Brain (organoid and tissue), 16 donors: ENCODE measurements at places on chromosomes 11 and 22. TPM values are rescaled to one million over a fixed set of nuclear protein-coding genes. Genes with fewer than 3 reads are reported as not detected.
A peak's percentile ranks its signal among the peaks of the same experiment; 100 is the strongest.

DNA sequence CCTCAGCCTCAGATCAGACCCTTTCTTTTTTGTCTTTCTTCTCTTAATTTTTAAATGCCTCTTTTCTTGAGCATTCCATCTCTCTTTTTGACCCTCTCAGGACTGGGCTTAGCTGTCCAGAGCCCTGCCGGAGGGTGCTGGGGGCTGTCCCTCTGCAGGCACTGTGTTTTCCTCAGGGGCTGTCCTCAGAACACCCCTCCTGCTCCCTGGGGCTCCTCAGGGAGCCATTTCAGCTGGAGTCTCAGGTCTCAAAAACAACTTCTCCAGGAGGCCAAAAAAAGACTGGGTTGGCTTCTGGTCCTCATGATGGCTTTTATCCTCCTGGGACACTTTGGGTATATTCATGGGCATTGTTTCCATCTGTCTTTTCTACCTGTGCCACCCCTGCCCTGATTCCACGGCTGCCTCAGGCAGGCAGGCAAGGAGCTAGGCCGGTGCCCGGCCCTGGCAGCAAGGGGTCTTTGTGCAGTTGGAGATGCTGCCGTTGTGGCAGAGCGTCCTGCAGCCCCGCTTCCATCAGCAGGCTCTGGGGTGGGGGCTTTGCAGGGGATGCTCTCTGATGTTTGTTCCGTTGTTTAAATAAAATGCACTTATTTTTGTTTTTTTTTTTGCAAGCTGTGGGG, 85.1 kb downstream of the CEP164 start:
- no peak for DNase-seq

GRCh38 chr22:29158546-29158945, 47.1 kb upstream of the EMID1 start:
- no peak for DNase-seq

GRCh38 chr11:6682591-6682935, 577 bp downstream of the MRPL17 start:
- no peak for DNase-seq

- no peak for DNase-seq
Observed at GRCh38 chr11:68374531-68374930, 62.1 kb downstream of the LRP5 start.

The FAM111B gene
- 4.8 TPM for polyA plus RNA-seq

The CST6 gene
- polyA plus RNA-seq: not detected

- DNase-seq: no peak
Observed at GRCh38 chr11:12074529-12075195, 35.7 kb upstream of the MICAL2 start.

DNA sequence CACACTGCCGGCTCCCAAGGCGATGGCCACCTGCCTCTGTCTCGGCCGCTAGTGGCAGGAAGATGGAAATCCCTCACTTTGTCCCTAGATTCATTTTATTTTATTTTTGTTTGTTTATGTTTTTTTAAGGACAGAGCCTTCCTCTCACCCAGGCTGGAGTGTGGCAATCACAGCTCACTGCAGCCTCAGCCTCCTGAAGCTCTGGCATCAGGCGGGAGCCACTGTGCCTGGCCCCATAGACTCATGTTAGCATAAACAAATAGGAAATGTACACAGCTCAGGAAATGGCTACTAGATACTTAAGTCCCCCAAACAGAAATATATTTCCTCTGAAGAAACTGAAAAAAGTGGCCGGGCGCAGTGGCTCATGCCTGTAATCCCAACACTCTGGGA, 3.5 kb downstream of the TMEM80 start:
- no peak for DNase-seq

The ISX gene
- polyA plus RNA-seq: 0.63 TPM

DNA sequence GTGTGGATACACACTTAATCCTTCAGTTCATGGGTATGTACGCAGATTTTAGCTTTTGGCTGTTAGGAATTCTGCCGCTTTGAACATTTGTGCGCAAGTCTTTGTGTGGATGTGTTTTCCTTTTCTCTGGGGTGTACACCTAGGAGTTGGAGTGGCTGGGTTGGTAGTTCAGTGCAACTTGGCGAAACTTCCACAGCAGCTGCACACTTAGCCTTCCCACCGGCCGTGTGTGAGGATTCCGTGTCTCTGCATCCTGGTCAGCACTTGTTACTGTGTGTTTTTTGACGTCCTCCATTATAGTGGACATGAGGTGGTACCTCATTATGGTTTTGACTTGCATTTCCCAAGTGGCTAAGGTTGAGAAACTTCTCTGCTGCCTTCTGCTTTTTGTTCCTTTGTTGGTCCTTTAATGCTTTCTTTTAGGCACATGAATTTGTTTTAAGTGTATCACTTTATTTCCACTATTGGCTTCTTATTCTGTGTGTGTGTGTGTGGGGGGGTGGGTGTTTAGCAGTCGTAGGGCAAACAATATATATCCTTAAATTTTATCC, 72.1 kb upstream of the SLC25A18 start:
- no peak for DNase-seq

DNA sequence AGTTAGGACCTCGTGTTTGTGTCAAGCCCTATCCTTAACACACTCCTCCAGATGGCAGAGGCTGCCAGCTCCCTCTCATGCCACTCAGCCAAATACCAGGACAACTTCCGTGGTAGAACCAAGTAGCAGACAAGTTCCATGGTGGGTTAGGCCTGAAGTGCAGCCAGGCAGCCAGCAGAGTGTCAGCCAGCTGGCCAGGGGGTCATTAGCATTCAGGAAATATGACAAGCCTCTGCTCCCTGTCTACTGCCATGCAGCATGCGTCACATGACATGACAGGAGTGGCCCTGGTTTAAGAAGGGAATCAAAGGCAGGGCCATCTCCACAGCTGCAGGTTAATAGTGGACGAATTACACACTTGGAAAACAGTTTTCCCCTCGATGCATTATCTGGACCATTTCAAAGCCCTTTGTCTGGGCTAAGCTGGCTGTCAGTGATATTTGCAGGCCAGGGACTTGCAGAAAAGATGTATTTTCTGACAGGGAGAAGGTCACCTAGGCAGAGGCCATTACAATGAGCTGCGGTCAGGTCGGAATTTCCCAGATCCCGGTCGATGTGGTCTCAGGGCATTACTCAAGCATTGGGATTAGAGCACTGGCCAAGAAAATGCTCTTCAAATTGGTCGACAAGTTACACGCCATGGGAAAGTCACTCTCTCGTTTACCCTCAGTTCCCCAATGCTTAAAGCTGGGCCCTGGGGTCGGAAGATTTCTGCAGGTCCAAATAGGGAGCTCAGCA, 461.7 kb upstream of the CADM1 start:
- DNase-seq: peak; percentile 28

- DNase-seq: no peak
Observed at GRCh38 chr11:114132417-114132816, 72.9 kb downstream of the ZBTB16 start.

GRCh38 chr11:109033627-109034338, 368.9 kb downstream of the DDX10 start:
- peak; percentile 38 for DNase-seq

GRCh38 chr22:33220476-33221080, 162.4 kb upstream of the SYN3 start:
- DNase-seq: no peak

GRCh38 chr22:20083157-20083890, 3.3 kb downstream of the DGCR8 start:
- DNase-seq: no peak

DNA sequence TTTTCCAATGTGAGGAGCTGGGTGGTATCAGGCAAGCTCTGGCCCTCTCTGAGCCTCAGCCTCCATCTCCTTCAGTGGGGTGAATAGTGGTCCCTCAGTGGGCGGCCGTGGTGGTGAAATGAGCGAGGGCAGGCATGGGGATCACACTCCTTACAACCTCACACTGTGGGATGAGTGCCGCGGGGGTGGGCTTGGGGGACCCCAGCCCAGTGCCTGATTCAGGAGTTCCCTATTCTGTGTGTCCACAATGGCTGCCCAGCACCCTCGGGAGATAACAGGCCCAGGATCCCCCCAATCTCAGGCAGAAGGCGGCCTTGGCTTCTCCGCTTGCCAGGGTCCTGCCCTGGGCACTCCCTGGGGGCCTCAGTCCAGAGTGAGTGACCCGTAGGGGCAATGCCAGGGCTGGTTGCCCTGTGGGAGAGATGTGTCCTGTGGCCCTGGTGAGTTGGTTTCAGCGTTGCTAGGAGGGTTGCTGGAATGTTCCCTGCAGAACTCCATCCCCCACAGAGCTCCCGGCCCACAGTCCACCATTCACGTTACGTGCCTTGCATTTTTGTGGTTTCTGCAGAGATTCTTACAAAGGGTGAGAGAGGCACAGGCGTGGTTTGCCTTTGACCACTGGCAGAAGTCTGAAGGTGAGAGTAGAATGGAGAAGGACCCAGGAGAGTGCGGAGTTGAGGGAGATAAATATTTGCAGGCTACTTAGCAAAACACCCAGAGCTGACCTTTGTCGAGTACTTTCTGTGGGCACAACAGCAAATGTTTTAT, 2.9 kb downstream of the ALDH3B1 start:
- DNase-seq: peak; percentile 40

The NXPE1 gene
- not detected for polyA plus RNA-seq

The TBX1 gene
- polyA plus RNA-seq: 0.53 TPM

The CD248 gene
- polyA plus RNA-seq: 14.3 TPM

The ZNRD2 gene
- 108 TPM for polyA plus RNA-seq

- peak; percentile 53 for DNase-seq
Observed at GRCh38 chr11:69644071-69644961, 3.4 kb downstream of the CCND1 start.

GRCh38 chr11:112783945-112784322, 177.3 kb upstream of the NCAM1 start:
- DNase-seq: no peak

DNA sequence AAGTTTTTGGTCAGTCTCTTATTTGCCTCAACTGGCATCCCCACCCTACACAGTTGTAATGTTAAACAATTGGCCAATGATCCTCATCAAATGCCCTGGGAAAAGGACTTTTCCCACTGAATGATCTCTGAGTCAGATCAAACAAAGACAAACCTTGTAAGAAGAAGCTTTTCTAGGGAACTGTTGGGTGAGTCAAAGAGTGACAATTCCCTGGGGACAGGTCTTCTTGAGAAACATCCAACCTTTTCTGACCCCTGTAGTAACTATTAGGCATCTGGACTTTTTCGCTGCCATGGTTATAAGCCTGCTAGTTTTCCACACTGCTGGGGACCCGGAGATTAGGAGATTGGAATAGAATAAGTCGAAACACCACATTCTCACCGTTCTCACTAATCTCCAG, 789.8 kb upstream of the API5 start:
- no peak for DNase-seq

- DNase-seq: no peak
Observed at GRCh38 chr11:10828402-10828801, 19.7 kb upstream of the EIF4G2 start.

DNA sequence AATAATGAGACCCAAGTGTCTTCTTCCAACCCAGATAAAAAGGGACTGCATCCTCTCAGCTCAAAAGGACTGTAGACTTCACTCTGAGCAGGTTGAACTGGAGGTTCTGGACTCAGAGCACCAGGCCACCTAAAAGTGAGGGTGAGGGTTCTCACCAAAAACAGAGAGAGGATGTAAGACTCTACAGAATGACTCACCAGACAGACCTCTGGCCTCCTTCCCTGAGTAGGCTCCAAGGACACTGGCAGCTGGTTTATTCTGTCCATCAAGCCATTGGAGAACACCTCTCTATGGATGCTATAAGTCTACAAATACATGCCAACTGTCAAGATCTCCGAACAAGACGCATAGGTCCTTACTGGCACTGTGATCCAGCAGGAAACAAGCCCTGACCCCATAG, 27.2 kb downstream of the FEZ1 start:
- DNase-seq: no peak

- no peak for DNase-seq
Observed at GRCh38 chr22:47954107-47954506, 1191.7 kb downstream of the TBC1D22A start.

The ADM2 gene
- polyA plus RNA-seq: 15.2 TPM

- DNase-seq: no peak
Observed at GRCh38 chr11:128334311-128335044, 252.9 kb downstream of the ETS1 start.

DNA sequence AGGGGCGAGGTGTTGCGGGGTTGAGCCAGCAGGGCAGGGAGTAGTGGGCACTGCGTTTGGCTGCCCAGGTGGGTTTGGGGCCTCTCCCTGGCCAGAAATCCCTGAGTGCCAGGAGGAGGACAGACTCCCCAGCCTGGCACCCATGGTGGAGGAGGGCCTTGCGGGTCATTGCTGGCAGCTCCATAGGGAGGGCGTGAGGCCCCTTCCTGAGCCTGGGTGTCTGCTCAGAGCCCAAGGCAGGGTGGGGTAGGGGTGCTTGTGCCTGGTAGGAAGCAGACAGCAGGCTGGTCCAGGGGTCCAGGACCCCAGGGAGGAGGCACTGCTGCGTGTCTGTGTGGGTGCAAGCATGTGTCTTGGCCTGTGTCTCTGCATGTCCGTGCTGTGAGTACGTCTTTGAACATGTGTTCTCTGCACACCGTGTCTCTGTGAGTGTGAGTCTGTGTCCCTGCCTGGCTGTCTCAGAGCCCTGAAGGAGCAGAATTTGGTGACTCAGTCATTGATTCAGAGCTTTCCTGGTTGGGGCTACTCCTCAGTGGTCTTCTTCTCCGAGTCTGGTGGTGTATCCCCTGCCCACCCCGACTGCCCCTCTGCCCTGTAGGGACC, 3.9 kb downstream of the TSPAN4 start:
- DNase-seq: no peak

The PRG2 gene
- not detected for polyA plus RNA-seq

The DLG2 gene
- polyA plus RNA-seq: 12.9 TPM

DNA sequence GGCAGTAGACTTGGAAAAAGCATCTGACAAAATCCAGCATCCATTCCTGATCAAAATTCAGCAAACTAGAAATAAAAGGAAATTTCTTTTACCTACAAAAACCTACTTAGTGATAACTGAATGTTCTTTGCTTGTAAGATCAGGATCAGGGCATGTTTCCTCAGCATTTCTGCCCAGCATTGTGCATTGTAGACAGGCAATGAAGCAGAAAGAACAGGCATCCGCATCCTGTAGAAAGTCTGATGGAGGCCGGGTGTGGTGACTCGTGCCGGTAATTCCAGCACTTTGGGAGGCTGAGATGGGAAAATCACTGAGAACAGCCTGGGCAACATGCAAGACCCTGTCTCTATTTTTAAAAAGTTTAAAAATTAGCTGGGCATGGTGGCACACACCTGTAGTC, 32.5 kb upstream of the PANX2 start:
- DNase-seq: no peak

The OR10A2 gene
- not detected for polyA plus RNA-seq

DNA sequence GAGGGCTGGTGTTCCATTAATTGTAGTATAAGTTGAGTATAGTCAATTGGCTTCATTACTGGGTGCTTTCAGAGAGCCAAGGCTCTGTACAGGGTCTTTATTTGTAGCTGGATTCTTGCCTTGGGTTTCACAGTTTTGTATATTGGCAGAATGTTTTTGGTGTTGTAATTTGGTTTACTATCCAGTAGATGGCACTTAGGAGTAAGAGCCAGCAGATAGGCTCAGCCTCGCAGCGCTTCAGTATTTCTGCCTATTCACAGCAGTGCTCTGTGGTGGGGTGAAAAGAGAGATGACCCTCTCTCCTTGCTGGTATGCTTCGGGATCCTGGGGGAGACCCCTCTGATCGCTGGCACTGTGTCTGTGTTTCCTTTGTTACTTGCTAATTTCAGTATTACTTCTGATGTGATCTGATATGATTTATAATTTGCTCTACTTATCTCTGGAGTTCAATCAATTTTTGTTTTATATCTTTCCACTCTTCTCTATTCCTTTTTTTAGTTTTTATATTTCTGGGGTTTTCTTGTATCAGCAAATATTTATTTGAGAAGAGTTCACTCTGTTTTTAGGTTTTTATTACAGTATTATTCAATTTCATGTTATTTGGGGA, 52.2 kb downstream of the ANO5 start:
- DNase-seq: peak; percentile 41

The RTN4R gene
- 21.3 TPM for polyA plus RNA-seq
